ENCODE measurements at places on chromosomes 12 and 14. TPM values are rescaled to one million over a fixed set of nuclear protein-coding genes. Genes with fewer than 3 reads are reported as not detected.

Gene SART3
- total RNA-seq = 105 TPM

Gene KLRF2
- not detected for total RNA-seq

Gene RND1
- total RNA-seq = 10.4 TPM

Gene PLXNC1
- 9.2 TPM for total RNA-seq

Gene PLEKHH1
- 1.1 TPM for total RNA-seq

Gene ADSS1
- total RNA-seq = 7.3 TPM

Gene PTGER2
- total RNA-seq = 2.5 TPM

Gene RDH11
- total RNA-seq = 54.6 TPM

Gene KRT83
- total RNA-seq = not detected

Gene PLD4
- 0.04 TPM for total RNA-seq

Gene RHOJ
- total RNA-seq = not detected

Gene GPD1
- total RNA-seq = 0.35 TPM

Gene TEAD4
- total RNA-seq = 8.3 TPM

Gene KCNMB4
- total RNA-seq = 1.3 TPM

Gene TSPAN11
- not detected for total RNA-seq

Gene RHEBL1
- total RNA-seq = 12.7 TPM

Gene CLEC4D
- total RNA-seq = not detected
